Nucleus accumbens (tissue), 56 donors: ENCODE measurements at places on chromosomes 7 and 10.

GRCh38 chr7:30553141-30553540 lies 41.5 kb upstream of the GARS1 start:
- DNase-seq, result no peak

- no peak for DNase-seq
Measured at GRCh38 chr10:123962756-123963530, 71.3 kb upstream of the CPXM2 start.

DNA sequence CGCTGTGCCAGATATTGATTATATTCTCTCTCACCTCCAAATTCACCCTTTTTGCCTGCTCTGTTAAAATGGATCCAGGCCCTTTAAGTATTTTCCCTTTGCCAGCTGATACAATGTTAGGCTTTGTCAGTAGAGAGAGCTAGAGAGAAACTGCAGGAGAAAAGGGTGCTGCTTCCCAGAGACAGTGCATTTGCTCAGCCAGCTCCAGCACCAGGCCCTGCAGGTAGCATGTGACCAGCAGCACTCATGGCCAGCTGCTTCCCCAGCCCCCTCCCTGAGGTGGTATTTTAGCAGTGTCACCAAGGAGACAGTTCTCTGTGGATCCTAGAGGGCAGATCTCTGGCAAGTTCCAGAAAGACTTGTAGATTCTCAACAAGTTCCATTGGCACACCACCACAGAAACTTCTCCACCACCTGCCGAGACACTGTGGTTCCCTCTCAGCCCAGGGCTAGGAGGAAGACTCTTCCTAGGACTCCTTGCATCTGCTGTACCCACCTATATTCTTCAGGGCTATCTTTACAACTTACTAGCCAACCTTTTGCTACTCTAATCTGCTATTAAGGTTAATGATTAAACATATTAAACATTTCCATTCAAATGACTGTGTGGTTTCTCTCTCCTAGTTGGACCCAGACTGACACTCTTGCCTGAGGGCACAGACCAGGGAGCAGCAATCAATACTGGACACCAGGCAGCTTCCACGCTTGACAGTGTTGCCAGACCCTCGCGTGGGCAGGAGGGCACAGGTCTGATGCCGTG lies 35.6 kb upstream of the ADAM12 start:
- no peak for DNase-seq

DNA sequence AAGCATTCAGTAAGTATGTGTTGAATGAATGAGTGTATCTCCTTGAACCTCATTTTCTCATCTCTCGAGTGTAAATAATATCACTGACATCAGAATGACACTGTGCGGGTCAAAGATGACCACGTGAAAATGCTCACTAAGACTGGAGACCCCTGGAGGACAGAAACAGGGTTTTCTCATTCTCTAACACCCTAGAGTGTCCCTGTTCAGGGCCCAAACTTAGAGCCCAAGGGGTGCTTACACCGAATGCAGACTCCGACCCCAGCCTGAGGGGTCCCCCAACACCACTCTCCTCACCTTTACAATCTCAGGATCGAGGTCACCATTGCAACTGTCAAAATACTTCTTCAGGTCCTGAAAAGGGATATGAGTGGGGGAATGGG lies 1.4 kb downstream of the CDK5 start:
- no peak for DNase-seq

DNA sequence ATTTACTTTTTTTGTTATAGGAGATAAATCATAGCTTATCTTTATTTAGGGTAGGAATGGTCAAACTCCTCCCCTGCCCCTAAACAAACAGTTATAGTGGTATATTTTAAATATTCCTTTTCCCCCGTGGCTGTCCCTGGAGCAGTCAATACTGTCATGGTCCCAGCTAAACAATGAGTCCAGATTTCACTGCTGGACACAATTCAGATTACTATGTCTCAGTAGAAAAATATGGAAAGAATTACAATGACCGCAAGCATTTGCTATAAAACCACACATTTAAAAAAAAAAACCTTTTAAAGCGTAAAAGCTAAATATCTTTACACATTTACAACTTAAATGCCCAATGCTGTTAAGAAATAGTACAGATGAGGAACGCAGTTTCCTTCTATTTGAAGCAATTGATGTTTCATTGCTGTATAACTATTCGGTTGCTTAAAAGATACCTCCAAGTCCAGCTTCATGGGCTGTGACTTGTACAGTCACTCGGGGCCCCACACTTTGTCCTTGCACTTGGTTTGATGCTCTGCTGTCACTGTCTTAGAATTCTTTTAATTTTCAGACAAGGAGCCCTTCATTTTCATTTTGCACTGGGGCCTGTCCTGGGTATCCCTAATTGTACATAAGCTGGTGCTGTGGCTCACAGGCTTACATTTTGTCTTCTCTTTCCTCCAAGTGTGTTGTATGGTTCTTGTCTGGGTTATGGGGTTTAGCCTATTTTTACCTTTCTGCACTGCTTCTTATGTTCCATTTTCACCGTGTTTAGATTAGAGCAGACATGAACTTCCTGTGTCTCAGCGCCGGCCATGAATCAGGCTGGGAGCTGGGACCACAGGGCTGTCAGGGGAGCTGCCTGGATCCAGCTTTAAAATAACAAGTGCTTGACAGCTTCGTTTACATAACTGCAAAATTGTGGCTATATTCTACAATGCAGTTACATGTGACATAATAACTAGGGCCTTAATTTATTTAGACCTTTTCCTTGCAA lies 530.2 kb upstream of the FZD8 start:
- DNase-seq, result no peak

DNA sequence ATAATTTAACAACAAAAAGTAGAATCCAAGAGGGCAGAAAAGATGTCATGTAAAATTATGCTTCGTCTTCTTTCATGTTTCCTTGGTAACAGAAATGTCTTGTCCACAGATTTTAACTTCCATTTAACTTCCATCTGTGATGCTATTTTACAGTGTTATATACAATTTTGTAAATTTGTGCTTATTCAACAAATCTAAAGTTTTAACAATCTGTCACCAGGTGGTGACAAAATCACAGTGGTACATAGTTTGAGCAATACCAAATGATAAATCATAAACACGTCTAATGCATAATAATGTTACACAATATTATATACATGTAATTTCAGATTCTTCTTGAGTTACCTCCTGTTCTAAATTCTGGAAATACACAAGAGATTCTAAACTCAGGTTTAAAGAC lies 784.4 kb upstream of the CELF2 start:
- no peak for DNase-seq

- DNase-seq, result no peak
Measured at GRCh38 chr7:123681561-123681960, 25.9 kb downstream of the LMOD2 start.

GRCh38 chr7:37531225-37531624 lies 82.6 kb upstream of the ELMO1 start:
- no peak for DNase-seq

- DNase-seq, result no peak
Measured at GRCh38 chr7:132970257-132970656, 111.6 kb downstream of the CHCHD3 start.

DNA sequence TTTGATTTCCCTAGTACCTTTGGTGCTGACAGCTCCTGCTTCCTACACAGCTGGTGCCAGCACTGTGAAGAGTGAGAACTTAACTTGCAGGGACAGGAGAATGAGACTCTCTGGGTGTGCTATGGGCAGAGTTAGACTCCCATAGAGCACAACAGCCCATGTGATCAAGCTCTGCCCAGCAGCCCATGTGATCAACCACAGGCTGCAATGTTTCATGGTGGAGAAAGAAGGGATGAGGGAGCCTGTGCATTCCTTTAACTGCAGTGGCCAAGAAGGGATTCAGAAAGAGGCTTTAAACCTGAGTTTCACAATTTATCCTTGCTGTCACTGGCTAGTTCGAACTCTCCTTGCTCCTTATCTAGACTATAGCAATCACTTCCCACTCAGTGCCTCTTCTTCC lies 10.0 kb upstream of the MEST start:
- DNase-seq, result no peak

DNA sequence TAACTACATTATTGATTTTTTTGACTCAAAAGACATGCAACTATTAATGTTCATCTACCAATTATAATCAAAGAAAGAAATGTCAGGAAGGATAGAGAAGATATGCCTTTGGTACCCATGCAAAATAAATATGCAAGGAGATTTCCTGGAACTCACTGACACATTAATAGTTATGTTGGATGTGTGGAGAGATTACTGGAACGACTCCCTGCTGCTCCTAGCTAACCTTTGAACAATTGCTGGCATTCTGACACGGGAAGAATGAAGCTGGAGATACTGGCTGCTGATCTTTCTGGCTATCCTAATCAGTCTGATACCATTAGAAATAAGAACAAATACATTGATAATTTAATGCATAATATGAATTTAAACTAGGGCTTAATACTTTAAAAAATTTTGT lies 507.9 kb upstream of the NRG3 start:
- no peak for DNase-seq

GRCh38 chr7:82247814-82248433 lies 195.7 kb downstream of the CACNA2D1 start:
- DNase-seq, result no peak

DNA sequence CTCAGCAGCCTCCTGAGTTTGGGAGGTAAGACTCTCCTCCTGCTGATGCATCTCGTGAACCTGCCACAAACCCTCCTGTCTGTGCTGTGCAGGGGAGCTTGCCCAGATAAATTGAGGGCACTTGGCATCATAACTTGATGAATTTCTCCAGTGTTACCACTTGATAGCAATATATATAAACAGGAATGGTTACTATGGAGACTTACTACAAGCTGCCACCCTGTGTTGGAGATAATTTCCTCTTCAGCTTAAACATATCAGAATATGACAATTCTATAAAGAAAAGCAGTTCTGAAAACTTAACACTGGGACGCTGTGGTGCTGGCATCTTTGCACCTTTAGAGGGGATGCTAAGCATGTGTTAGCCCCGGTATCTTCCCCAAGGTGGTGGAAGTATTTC lies 14.9 kb downstream of the PFKFB3 start:
- DNase-seq, result no peak

- no peak for DNase-seq
Measured at GRCh38 chr7:137545059-137545716, 201.7 kb upstream of the PTN start.

DNA sequence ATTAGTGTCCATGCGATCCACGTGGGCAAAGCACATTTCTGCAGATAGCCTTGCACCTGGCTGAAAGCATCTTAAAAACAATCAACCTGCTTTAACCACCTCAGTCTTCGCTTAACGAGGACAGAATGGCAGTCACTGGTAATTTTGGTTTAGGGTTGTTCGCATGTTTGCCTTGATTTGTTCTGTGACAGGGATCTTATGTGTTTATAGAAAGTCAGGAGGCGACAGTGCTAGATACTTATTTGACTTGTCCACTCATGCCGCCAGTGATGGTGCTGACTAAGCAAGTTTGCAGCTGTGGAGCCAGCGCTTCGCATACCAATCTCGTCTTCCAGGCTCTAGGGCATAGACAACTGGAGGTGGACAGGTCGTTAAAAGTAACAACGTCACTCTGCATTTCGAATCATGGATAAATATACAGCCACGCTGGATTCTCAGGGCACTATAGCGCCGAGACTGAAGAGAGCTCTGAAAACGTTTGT lies 1.2 kb upstream of the TMEM243 start:
- DNase-seq, result no peak

DNA sequence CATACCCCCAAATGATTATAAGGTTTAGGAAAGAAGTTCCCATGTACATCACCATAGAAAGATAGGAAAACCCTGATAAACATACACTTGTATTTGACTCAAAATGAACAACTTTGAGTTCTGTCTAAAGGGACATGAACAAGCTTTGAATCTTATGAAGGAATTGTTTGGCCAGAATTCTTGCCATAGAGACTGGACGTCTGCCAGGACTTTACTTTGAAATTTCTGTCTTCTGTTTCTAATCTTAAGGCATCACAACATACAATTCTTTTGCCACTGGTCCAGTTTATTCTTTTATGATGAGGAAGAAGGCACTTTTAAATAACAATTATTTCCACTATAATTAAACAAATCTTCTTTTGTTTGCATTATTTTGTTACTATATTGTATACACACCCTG lies 26.2 kb upstream of the CYP26C1 start:
- no peak for DNase-seq

DNA sequence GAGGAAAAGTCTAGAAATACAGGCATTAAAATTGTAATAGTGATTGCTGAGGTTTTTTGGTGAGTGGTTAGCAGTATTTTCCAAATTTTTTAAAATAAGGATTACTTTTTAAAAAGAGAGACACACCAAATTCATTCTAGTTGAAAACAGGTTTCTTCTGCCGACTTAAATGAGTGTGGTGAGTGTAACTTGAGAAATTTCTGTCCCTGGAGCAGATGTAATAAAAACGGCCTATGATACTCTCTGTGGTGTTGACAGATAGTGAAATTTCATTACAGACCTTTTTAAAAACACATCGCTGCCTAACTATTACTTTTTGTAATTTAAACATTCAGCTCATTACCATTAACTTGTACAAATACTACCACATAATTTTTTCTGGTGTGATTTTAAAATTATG lies 90.1 kb downstream of the CYP51A1 start:
- no peak for DNase-seq

GRCh38 chr10:95438781-95439180 lies 122.4 kb downstream of the SORBS1 start:
- no peak for DNase-seq

- no peak for DNase-seq
Measured at GRCh38 chr7:931871-932650, 22.4 kb downstream of the ADAP1 start.

DNA sequence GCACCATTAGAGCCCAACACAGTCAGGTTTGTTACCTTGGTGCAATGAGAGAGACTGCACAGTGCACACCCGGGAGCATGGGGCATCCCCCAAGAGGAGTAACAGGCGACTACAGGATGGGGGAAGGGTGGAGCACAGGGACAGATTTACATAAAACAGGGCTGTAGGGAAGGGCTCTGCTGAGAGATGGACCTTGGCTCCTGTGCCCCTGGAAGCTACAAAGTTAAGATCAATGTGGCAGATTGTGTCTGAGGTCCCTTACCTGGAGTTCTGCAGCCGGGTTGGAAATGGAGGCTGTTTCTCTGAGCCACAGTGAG lies 13.7 kb upstream of the SLC18A3 start:
- no peak for DNase-seq

- DNase-seq, result peak; percentile 24
Measured at GRCh38 chr10:92242910-92243671, 47.8 kb downstream of the CPEB3 start.

- no peak for DNase-seq
Measured at GRCh38 chr10:86785968-86786367, 29.5 kb downstream of the BMPR1A start.

DNA sequence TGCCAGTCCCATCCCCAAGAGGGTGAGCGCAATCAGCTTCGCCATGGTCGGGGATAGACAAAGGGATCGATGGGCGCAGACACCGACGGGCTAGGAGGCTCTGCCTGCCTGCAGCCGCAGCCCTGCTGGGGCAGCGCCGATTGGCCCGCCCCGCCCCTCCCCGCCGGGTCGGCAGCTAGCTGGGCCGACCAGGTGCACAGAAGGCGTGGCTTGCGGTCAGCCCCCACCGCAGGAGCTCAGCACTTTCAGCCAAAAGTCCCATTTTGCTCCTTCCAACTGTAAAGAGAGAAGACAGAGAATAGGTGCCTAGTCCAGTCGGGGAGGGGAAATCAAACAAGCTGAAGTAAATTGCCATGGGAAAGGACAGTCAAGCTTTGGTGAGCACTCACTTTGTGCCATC lies at the start of gene PON1:
PON1 (minus strand) TSS at position 102 of the 400 bp plus-strand sequence; CDS start at position 45, 57 bp downstream.
- no peak for DNase-seq

GRCh38 chr7:87316097-87316700 lies 29.3 kb upstream of the CROT start:
- DNase-seq, result no peak
